ENCODE measurements at places on chromosomes 12 and 14.

DNA sequence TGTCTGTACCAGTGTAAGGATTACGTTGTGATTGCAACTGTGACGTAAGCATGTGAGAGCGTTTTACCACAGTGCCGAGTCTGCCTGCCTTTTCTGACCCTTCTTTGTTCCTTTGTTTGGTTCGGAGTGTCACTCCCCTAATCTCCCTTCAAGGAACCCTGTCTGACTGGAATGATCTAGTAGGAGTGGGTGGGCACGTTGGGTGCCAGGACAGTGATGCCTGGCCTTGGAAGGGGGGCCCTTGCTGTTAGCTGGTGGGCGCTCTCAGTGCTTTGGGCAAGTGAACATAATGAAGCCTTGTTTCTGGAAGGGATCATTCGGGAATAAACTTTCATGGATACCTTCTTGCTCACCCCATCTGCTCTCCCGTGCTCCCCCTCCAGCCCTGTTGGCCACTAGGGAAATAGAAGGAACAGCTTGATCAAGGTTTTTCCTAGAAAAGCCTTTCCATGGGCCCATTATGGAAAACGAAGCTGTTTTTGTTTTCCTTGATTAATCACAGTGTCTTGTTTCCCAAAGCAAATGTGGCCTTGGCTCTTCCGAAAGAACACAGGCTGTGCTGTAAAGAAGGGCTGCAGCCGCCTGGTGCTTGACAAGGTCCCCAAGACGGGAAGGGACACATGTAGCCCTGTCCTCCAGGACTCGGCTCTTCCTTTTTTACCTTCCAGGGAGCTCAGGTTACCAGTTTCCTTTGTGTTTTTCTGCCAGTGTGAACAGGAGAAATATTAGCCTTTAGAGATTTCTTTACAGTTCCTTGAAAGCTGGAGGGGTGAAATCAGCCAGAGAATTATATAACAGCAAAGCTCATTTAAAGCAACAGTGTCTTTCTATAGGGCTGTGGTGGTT, 215.5 kb downstream of the CRADD start:
- DNase-seq, result no peak

- no peak for DNase-seq
Measured at GRCh38 chr12:26069796-26070195, 55.0 kb downstream of the BHLHE41 start.

- no peak for DNase-seq
Measured at GRCh38 chr12:93526786-93527428, 45.6 kb upstream of the SOCS2 start.

- no peak for DNase-seq
Measured at GRCh38 chr12:85784096-85784720, 52.0 kb downstream of the RASSF9 start.

- no peak for DNase-seq
Measured at GRCh38 chr12:105933671-105934665, 204.8 kb downstream of the NUAK1 start.

DNA sequence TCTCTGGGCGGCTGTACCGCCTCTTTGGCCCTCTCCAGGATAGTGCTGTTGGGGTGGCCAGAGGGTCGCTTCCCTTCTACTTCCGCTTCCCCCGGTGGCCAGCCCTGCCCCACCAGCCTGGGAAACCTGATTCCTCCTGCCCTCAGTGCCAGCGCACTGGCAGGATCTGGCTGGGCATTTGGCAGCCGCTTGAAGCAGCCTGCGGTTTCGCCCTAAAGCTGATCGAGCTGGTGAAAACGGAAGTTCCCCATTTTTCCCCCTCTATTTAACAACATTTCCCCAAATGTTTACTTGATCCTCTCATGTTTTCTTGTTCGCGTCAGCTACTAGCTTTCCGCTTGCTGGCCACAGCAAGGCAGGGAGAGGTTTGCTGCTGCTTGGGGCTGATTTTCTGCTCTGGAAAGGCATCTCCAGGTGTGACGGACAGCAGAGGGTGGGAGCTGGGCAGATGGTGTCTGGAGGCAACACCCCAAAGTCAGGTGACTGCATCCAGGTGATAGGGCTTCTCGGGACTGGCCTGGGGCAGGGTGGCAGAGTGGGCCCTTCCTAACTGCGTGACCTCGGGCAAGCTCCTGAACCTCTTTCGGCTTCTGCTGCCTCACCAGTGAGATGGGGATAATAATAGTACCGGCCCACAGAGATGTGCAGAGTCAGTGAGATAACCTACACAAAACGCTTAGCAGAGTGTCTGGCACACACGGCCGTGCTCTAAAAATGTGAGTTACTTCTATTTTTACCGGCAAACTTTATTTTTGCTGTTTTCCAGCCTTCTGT, 53.1 kb downstream of the TSPAN9 start:
- no peak for DNase-seq

All from activated naive CD4-positive, alpha-beta T cell treated with anti-CD3 and anti-CD28 coated beads for 36 hours (primary cell).